Suppressor macrophage treated with lipopolysaccharide for 1 hour (primary cell): ENCODE measurements at places on chromosomes 7 and 10.

DNA sequence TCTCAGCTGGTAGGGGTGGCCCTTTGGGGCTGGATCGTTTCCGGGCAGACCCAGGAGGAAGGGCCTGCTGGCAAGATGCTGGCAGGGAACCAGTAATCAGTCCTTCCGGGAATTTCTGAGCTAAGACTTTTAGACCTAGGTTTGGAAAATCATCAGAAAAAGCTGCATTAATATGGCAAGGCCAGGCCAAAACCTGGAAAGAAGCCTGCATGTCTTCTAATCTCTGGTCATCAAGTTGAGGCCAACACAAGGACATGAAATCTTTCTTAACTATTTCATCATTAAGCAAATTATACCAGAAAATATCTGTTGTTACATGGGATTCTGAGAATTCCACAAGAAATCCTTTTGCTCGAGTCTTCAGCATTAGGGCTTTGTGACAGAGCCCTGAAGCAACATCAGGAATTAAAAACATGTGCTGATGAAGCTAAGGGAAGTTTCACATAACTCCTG is 19.9 kb downstream of the CPA1 start:
- no peak for DNase-seq

GRCh38 chr7:77537778-77538280 is 734 bp downstream of the PTPN12 start:
- no peak for DNase-seq

DNA sequence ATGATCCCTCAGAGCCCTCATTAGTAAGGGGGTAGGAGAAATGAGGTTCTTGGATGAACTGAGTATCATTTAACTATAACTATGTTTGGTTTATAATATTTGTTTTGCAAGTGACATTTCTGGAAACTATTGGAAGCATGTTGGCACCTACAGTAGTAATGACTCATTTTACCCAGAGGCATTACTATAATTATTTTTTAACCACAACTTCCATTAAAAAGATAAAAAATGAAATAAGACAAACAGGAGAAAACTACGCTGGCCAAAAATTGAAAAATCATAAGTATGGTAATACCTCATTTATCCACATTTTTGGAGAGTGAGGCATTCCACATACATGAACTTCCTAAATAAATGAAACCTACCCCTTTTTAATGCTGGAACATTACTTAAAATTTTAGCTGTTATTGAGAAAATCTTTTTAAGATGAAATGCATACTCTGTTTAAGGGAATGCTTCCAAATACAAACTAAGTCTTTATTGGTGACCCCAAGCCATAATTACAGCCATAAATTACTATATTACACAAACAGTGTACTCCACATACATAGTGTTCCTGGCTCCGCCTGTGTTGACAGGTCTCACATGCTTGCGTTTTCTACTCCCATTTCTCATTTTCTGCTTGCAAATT is 84.6 kb upstream of the CAPZA2 start:
- no peak for DNase-seq

DNA sequence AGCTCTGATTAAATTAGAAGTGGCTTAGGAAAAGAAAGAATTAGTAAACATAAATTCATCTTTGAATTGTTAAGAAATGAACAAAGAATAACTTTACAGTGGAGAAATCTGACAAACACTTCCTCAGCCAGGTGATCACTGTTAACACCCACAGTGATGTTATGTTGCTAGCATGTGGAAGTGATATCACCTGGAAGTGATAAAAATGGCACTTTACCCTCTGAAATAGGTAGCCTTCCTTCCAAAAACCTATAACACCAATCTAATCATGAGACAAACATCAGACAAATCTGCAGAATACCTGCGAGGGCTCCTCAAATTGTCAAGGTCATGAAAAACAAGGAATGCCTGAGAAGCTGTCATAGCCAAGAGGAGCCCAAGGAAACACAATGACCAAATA is 59.5 kb downstream of the SNX10 start:
- no peak for DNase-seq

GRCh38 chr10:83432261-83433045 is 706.9 kb upstream of the GHITM start:
- DNase-seq, result no peak

- DNase-seq, result no peak
Measured at GRCh38 chr7:24702755-24703154, 54.5 kb downstream of the GSDME start.

DNA sequence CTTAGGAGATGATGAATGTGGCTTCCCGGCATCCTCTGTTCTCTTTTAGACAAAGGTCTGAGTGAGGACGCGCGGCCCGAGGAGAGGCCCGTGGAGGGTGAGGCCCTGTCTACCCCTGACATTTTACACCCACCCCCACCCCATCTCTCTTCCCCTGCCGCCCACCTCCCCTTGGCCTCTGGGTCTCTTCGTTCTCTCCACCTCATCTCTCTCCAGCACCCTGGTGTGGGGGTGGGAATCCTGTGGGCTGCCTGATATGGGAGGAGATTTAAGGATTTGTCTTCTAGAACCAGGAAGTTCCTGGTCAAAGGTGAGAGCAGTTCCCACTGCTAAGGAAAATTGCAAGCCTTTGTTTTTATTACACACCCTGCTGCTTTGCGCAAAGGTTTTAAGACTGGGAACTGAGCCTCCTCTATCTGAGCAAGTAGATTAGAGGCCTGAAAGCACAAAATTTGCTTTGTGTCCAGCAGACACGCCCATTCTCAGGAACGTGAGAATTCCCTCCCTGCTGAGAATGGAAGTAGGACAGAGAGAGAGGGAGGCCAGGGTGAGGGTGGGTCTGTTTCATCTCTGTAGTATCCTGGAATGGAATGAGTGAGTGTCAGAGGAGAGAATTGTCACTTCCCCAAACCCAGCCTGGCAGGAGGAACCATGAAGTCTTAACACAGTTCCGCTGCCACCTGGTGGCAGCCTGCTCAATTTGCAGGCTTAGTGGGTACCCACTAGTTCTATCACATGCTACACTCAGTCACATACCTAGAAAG is 91.2 kb downstream of the GTF2IRD1 start:
- peak; percentile 85 for DNase-seq

DNA sequence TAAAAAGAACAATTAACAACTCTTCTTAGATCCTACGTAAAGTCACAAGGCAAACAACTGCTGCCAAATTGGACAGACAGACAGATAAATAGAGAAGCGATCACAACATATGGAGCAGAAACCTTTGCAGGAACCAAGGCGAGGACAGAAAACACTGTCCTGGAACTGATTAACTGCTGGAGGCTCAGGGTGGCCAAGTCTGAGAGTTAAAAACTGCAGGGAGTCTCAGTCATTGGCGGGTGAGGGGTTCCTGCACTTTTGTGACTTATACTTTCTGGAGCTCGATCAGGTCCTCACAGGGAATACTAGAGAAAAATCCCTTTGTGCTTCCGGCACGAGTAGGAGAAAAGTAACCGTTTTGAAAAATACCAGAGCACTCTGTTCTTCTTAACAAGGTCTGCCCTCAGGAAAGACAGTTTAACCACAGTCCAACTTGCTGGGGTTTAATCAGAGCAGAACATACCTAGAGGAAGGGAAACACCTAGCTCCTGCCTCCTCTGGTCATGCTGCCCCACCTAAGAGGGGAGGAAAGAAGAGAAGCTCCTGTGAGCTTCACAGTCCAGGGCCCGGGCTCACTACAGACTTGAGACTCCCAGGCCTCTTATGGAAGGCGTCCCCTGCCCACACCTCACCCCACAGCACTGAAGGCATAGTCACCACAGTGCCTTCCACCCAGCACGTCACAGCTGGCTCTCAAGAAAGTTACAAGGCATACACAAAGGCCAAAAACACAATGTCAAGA is 74.9 kb downstream of the LARP4B start:
- no peak for DNase-seq

GRCh38 chr10:34762603-34763299 is 52.3 kb downstream of the PARD3 start:
- no peak for DNase-seq

GRCh38 chr10:62512732-62513475 is 138.7 kb downstream of the ZNF365 start:
- peak; percentile 47 for DNase-seq

GRCh38 chr7:232410-233248 is 40.3 kb downstream of the FAM20C start:
- no peak for DNase-seq

DNA sequence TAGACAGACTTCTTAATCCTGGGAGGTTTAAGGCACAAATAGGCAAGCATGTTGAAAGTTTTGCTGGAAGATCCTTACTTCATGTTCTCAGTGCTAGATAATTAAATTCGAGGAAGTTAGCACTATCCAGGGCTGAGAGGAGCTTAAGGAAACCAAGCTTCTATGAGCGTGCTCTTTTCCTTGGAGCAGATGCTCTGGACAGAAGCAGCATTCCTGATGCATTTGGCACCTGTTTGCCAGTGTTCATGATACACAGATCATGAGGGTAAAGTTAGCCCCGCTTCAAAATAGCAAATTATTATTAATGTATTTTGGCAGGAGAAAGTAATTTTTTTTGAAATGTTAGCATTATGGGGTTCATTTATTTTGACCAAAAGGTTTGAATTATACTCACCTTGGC is 9.4 kb downstream of the HDAC9 start:
- no peak for DNase-seq
